NCI-H2227 treated with DMSO at 0.1 percent for 48 hours (cell line): ENCODE measurements at places on chromosomes 11 and 22.

DNA sequence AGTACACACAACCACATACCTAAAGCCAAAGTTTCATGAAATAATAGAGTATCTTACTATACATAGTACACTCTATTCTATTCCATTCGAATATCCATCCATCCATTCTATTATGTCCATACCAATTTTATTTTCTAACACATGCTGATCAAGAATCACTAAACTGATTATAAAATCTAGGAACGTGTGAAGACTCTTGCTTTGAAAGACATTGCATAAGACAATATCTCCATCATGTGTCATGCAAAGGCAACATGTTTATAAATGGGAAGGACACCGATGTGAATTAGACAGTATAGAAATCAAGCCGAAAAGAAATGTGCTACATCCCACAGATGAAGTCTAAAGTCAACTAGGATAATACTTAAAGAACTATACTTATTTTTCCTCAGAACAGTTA lies 1561.5 kb upstream of the TENM4 start:
- no peak for DNase-seq

GRCh38 chr11:86812981-86813380 lies 12.6 kb downstream of the PRSS23 start:
- no peak for DNase-seq

GRCh38 chr11:122085264-122085663 lies 30.8 kb downstream of the BLID start:
- DNase-seq = no peak

GRCh38 chr22:39457556-39458443 lies 988 bp downstream of the MGAT3 start:
- DNase-seq = no peak

DNA sequence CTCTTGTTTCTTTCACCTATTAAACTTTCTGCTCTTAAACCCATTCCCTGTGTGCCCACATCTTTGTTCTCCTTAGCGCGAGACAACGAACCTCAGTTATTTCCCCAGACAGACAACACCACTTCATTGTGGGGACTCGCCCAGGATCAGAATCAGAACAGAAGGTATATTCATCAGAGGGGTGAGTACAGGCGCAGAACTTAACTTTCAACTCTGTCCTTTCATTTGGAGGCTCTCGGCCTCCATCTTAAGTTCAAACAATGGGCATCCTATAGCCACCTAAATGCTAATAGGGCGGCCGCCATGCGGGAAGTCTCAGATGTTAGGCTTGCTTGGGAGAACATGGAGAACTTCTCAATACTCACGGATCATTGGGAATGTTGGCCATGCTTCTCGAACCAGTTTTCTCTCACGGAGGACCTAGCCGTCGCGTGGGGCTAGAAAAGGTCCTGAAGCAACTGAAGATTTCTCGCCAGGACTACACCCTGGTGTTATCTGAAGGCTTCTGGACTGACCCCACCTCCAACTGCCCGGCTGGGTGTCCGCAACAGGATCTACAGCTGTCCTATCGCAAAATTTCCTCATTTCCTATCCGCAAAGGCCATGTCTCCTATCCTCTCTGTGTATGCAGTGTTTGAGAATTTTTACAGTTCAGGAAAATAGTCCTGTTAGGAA lies 13.4 kb upstream of the HYLS1 start:
- no peak for DNase-seq

- DNase-seq = no peak
Measured at GRCh38 chr11:19218786-19219460, 17.1 kb upstream of the CSRP3 start.

GRCh38 chr11:76778874-76779273 lies 4.3 kb upstream of the TSKU start:
- no peak for DNase-seq

- DNase-seq = no peak
Measured at GRCh38 chr11:122598971-122599370, 56.6 kb upstream of the UBASH3B start.

DNA sequence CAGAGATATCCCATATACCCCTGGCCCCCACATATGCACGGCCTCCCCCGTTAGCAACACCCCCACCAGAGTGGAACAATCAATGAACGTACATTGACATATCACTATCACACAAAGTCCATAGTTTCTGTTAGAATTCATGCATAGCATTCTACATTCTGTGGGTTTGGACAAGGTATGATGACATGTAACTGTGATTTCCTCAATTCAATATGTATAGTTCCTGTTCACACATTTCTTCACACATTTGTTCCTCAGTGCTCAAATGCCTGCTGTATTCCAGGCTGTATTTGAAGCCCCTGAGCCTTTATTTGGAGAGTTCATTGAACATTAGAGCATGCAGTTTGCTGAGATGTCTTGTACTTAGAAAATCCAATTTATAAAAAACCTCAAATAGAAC lies 69.9 kb downstream of the PTPRJ start:
- no peak for DNase-seq

DNA sequence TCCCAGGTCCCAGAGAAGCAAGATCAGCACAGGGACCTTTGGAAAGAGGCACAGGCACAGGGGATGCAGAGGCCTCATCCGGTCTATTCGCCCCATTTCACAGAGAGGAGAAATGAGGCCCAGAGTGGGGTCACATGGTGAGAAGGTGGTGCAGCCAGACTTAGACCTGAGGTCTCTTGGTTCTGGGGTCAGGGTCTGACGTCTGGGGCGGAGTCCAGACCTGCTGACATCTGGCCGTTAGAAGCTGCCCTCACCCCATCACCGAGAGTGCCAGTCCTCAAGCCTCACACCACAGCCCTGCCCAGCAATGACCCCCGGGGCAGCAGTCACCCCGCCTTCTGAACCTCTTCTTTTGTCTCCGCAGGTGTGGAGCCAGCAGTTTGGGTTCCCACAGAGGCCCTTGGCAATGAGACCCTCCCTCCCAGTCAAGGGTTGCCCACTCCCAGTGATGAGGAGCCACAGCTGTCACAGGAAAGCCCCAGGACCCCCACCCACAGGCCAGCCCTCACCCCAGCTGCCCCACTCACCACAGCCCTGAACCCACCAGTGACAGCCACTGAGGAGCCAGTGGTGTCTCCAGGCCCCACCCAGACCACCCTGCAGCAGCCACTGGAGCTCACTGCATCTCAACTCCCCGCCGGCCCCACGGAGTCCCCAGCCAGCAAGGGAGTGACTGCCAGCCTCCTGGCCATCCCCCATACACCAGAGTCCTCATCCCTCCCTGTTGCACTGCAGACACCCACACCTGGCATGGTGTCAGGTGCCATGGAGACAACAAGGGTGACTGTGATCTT lies 62.4 kb downstream of the OTOG start:
- DNase-seq = no peak

- DNase-seq = no peak
Measured at GRCh38 chr11:30174265-30175020, 56.4 kb upstream of the FSHB start.
